ENCODE measurements at places on chromosomes 3 and 15.

DNA sequence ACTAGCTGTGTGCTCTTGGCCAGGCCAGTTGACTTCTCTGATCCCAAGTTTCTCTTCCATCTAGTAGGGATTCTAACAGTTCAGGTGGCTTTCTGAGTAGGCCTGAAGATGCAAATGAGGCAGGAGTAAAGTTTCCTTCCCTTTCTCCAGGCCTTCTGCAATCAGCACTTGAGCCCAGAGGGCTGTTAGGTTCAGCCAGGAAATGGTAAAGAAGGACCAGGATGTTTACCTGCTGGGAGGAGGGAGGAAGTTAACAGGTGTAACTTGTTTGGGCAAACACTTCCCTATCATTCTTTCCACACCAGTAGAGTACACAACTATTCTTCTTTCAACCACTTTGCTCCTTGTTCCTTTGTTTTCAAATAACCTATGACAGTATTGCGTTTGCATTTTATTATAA, 13.3 kb upstream of the TNFSF10 start:
- no peak for DNase-seq

DNA sequence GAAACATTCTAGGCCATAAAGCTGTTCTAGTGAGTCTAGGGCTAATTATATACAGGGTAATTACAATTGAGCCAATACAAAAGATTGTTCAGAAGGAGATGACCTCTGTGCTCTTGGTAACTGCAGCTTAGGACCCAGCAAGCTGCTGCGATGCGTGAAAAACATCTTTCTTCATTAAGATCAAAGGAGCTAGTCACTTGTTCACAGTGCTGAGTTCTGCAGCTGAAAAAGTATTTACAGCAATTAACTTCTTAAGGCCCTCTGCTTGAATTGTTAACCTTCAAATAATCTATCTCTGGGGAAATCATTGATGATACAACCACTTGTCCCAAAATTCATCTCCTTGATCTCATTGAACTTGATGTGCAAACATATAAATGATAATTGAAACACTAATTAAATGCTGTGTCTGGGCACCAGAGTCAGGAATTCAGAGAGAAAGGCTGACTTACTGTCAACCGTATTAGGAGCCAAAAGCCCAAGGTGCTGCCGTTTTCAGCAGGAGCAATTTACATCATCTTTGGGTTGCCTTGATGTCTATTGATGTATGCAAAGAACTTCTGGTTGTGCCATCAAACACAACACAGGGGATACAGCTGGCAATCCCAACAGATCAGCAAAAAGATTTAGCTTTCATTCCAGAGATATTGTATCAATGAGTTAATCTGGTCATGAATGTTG, 213.0 kb downstream of the NECTIN3 start:
- DNase-seq: no peak

DNA sequence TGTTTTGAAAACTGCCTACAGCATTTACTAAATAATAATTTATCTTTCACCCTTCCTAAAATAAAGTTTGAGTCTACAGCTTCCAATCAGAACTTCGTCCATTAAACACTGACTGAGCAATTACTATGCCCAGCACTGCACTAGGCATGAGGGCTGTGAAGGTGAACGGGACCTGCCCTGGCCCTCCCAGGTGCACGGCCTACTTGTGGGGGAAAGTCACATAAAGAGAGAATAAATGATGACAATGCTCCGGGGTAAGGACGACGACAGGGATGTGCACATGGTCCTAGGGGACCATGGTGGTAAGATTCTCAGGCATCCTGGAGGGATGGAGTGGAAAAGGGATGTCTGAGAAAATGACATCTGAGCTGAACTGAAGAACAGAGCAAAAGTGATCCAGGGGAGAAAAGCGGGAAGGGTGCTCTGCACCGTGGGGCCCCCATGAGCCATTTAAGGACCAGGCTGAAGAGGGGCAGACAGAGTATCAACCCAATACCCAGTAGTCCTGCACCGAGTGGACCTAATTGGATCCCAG, 11.5 kb downstream of the PLA2G4F start:
- DNase-seq: no peak

DNA sequence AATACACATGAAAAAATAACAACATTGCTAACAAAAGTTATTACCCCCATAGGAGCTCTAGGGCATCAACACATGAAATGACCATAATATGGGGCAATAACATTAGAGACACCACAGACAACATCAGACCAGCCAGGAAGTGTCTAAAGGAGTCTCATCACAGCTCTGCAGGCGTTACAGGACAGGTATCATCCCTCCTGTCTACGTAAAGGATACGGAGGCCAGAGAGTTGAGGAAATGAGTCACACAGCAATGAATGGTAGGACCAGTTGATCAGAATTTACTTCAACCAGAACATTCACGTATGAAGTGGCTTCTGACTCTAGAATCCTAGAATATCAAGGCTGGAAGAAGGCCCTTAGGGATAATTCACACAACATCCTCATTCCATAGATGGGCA, 1.8 kb downstream of the NME9 start:
- no peak for DNase-seq

- DNase-seq: no peak
These were observed 2.8 kb upstream of the C3orf70 start for GRCh38 chr3:185155678-185156077.

DNA sequence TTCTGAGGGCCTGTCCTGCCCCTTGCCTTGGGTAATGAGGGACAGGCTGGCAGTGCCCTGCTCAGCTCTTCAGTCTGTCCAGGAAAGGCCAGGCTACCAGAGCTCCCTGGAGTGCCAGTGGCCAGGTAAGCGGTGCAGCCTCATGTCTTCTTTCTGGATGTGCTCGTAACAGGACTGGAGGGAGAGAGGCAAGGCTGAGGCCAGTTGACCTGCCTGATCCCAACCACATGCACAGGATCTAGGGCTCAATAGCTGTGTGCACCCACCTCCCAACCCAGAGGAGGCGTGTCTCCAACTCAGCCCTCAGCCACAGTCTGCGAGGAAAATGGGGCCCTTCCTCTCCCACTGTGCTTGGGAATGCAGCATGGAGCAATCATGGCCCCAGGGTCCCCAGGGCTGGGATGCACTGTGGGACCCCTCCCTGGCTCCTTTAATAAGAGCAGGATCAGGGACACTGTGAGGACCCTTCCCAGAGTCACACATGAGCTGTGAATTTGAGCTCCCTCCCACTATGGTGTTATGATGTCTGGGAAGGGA, 22.5 kb downstream of the ALS2CL start:
- DNase-seq: no peak

- peak; percentile 32 for DNase-seq
These were observed 353.3 kb upstream of the SUCLG2 start for GRCh38 chr3:68007621-68008226.

- DNase-seq: no peak
These were observed 354.0 kb downstream of the LRTM1 start for GRCh38 chr3:54573858-54574257.

GRCh38 chr3:177089901-177090300, 107.4 kb downstream of the TBL1XR1 start:
- no peak for DNase-seq

DNA sequence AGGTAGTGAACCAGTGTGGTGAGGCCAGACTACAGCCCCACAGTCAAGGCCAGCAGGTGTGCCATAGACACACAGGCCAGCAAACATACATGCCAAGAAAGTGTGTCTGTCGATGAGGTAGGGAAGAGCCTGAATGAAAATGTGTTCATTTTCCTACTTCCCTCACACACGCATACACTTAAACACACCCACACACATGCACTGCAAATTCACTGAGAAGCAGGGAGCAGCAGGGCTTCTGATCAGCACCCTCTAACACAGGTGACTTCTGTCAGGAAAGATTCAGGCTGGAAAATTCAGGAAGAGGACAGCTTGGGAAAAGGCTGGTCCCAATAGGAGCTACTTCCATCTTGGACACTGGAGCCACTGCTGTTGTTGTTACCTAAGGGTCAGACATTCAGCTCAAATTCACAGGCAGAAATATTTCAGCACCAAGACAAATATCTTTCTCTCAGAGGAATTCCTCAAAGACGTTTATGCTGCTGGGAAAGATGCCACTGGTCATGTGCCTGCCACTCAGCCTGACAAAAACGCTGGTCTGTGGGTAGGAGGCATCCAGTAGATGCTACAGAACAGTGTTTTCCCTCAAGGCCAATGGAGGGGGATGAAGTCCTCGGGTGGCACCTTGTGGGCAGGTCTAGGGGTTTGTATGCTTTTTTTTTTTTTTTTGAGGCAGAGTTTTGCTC, 40.9 kb upstream of the LARS2 start:
- no peak for DNase-seq

Measured in tongue (tissue), 3 donors.